ENCODE measurements at places on chromosomes 13 and 19. TPM values are rescaled to one million over a fixed set of nuclear protein-coding genes. Genes with fewer than 3 reads are reported as not detected.

The ATP8B3 gene
- total RNA-seq: 5.5 TPM

The PRTN3 gene
- total RNA-seq: not detected

The MBD3L2 gene
- total RNA-seq: not detected

The NXNL1 gene
- total RNA-seq: not detected

The CEACAM8 gene
- total RNA-seq: not detected

The KCNN4 gene
- 0.17 TPM for total RNA-seq

The PLPP2 gene
- total RNA-seq: 18.6 TPM

The CNFN gene
- total RNA-seq: not detected

The TYROBP gene
- total RNA-seq: not detected

The GET3 gene
- total RNA-seq: 122 TPM

The CEACAM4 gene
- total RNA-seq: not detected

The CPB2 gene
- total RNA-seq: not detected

The UHRF1 gene
- total RNA-seq: 98.0 TPM

The SRRM5 gene
- not detected for total RNA-seq

The RASIP1 gene
- total RNA-seq: 8.3 TPM

The WIZ gene
- total RNA-seq: 28.2 TPM

The EBI3 gene
- total RNA-seq: not detected

The CACNG7 gene
- 0.17 TPM for total RNA-seq

The TNFRSF19 gene
- 34.5 TPM for total RNA-seq

The KIR2DL4 gene
- total RNA-seq: not detected

The C5AR1 gene
- 0.17 TPM for total RNA-seq

The ENOX1 gene
- 0.84 TPM for total RNA-seq

The ICAM5 gene
- total RNA-seq: 2.9 TPM

The ZNF221 gene
- 1.9 TPM for total RNA-seq

The EFNB2 gene
- 28.4 TPM for total RNA-seq

The ZFR2 gene
- not detected for total RNA-seq

The GSX1 gene
- not detected for total RNA-seq

The NANOS3 gene
- not detected for total RNA-seq

The EPN1 gene
- total RNA-seq: 103 TPM
